Psoas muscle (tissue), 8 donors: ENCODE measurements at places on chromosomes 1 and 21.

GRCh38 chr1:97711858-97712257, 209.0 kb downstream of the DPYD start:
- DNase-seq, result no peak
- H3K4me1 ChIP-seq, result no peaks in the 10 kb centered on the region
- no peak overlapping the region for H3K27ac ChIP-seq
- H3K4me3 ChIP-seq, result no peak overlapping the region

DNA sequence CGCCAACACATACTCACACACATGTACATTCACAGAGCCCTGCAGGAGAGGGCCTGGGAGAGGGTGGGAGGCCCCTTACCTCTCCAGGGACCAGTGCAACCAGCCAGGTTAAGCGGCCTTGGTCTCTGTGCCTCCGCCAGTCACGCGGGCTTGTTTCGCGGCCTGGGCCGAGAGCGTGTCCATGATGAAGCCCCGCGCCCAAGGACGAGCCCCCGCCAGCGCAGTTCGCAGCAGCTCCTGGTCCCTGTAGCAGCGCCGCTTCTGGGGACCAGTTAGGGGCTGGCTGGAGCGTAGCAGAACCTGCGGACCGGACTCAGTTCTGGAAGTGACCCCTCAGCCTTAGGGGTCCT, 7.3 kb upstream of the FAM167B start:
- peaks cover 5% of the 10 kb centered on the region for H3K4me1 ChIP-seq
- peak; percentile 54 for DNase-seq
- H3K27me3 ChIP-seq, result no peaks in the 10 kb centered on the region
- H3K4me3 ChIP-seq, result peak overlapping the region; percentile 81
- no peaks in the 10 kb centered on the region for H3K36me3 ChIP-seq
- peak overlapping the region; percentile 72 for H3K27ac ChIP-seq

DNA sequence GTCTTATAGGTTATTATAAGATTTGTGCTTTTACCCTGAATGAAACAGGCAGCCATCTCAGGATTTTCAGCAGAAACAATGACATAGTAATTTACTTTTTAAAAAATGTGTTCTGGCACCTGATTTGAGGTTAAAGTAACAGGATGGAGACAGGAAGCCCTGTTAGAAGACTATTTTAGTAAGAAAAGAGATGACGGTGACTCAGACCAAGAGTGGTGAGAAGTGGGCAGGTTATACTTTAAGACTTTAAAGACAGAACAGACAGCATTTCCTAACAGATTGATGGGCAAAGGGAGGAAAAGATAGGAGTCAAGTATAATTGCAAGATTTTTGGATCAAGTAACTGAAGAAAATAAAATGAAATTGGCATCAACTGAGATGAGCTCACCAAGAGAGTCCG, 436.8 kb upstream of the NR5A2 start:
- H3K27ac ChIP-seq, result no peak overlapping the region
- H3K4me1 ChIP-seq, result no peaks in the 10 kb centered on the region
- no peaks in the 10 kb centered on the region for H3K36me3 ChIP-seq
- DNase-seq, result no peak

- DNase-seq, result no peak
- H3K27me3 ChIP-seq, result no peaks in the 10 kb centered on the region
Measured at GRCh38 chr1:200410566-200410878, 686 bp upstream of the ZNF281 start.

DNA sequence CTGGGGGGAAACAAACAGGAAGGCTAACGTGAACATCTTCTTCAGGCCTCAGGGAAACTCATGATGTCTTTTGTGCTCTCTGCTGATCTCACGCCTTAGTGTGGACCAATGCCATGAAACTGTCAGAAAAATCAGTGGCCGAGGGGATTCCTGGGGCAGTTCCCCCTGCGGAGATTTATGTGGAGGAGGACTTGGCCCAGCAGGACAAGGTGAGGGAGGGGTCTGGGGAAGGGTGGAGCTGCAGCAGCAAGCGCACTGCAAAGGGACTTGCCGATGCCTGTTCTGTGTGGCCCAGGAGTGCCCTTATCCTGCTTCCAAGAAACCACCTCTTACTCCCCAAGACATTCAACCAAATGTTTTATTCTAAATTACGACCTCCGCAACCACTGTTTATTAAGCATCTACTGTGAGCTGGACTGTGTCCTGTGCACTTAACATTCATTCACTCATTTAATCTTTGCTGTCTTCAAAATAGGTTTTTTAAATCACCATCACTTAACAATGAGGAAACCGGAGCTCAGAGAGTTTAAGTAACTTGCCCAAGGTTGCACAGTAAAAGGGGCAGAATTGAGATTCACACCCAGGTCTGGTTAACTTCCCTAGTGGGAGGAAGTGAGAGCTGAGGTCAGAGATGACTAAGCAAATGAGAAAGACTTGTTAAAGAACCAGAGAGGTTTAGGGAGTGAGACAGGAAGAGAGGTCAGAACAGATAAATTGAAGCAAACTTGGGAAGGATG, 49.7 kb downstream of the FHAD1 start:
- no peaks in the 10 kb centered on the region for H3K27me3 ChIP-seq
- no peaks in the 10 kb centered on the region for H3K36me3 ChIP-seq
- no peaks in the 10 kb centered on the region for H3K4me1 ChIP-seq
- H3K27ac ChIP-seq, result no peak overlapping the region
- DNase-seq, result no peak

GRCh38 chr1:121519042-121519755, 334.4 kb downstream of the SRGAP2C start:
- no peaks in the 10 kb centered on the region for H3K36me3 ChIP-seq
- H3K27ac ChIP-seq, result no peak overlapping the region
- peak overlapping the region; percentile 46 for H3K4me3 ChIP-seq
- no peaks in the 10 kb centered on the region for H3K4me1 ChIP-seq

DNA sequence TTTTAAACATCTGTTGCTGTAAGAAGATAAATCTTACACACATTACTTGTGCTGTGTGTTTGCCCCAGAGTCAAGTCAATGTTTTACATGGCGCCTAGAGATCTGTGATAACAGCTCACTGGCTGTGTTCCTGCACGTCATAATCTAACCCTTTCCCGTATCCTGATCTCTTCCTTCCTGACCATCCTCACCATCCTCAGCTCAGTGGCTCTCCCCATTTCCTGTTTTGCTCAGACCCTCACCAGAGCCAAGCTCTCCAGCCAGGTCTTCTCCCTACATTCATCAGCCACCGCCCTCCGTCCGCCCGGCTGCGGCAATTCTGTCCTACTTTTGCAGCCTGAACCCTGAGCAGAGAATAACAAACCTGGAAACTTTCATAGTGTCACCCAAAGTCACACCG, 824.7 kb downstream of the USP25 start:
- no peak for DNase-seq
- no peaks in the 10 kb centered on the region for H3K27me3 ChIP-seq
- H3K36me3 ChIP-seq, result no peaks in the 10 kb centered on the region

- peak; percentile 27 for DNase-seq
- peaks cover 19% of the 10 kb centered on the region for H3K36me3 ChIP-seq
- peaks cover 15% of the 10 kb centered on the region for H3K4me1 ChIP-seq
- H3K27me3 ChIP-seq, result no peaks in the 10 kb centered on the region
Measured at GRCh38 chr1:226364514-226364899, 43.4 kb downstream of the PARP1 start.

- H3K4me3 ChIP-seq, result no peak overlapping the region
- no peaks in the 10 kb centered on the region for H3K27me3 ChIP-seq
- no peak for DNase-seq
- H3K36me3 ChIP-seq, result peaks cover 14% of the 10 kb centered on the region
- no peak overlapping the region for H3K27ac ChIP-seq
- no peaks in the 10 kb centered on the region for H3K4me1 ChIP-seq
Measured at GRCh38 chr1:26761217-26761616, 26.5 kb upstream of the PIGV start.

DNA sequence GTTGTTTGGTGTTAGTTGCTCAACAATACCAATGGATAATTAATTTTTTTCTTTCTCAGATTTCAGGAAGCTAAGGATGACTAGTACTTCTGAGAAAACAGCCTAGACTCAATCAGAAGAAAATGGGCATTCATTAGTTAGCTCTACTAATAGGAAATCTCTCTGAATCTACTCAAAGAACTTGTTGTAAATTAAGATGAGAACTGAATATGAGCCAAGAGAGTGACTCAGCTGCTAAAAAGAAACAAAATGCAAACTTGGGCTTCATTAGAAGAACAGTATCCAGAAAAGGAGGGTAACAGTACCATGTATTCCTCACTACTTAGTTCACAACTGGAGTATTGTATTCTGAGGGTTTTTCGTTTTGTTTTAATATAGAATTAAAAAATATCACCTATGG, 12.5 kb downstream of the FOXJ3 start:
- peak overlapping the region; percentile 81 for H3K27ac ChIP-seq
- peaks cover 89% of the 10 kb centered on the region for H3K4me1 ChIP-seq
- no peak overlapping the region for H3K4me3 ChIP-seq
- H3K36me3 ChIP-seq, result no peaks in the 10 kb centered on the region
- no peaks in the 10 kb centered on the region for H3K27me3 ChIP-seq
- DNase-seq, result no peak

- H3K4me1 ChIP-seq, result no peaks in the 10 kb centered on the region
- no peak overlapping the region for H3K4me3 ChIP-seq
- DNase-seq, result no peak
- H3K27me3 ChIP-seq, result no peaks in the 10 kb centered on the region
- no peaks in the 10 kb centered on the region for H3K36me3 ChIP-seq
- H3K27ac ChIP-seq, result no peak overlapping the region
Measured at GRCh38 chr1:76713535-76713934, 153.7 kb upstream of the ST6GALNAC5 start.

DNA sequence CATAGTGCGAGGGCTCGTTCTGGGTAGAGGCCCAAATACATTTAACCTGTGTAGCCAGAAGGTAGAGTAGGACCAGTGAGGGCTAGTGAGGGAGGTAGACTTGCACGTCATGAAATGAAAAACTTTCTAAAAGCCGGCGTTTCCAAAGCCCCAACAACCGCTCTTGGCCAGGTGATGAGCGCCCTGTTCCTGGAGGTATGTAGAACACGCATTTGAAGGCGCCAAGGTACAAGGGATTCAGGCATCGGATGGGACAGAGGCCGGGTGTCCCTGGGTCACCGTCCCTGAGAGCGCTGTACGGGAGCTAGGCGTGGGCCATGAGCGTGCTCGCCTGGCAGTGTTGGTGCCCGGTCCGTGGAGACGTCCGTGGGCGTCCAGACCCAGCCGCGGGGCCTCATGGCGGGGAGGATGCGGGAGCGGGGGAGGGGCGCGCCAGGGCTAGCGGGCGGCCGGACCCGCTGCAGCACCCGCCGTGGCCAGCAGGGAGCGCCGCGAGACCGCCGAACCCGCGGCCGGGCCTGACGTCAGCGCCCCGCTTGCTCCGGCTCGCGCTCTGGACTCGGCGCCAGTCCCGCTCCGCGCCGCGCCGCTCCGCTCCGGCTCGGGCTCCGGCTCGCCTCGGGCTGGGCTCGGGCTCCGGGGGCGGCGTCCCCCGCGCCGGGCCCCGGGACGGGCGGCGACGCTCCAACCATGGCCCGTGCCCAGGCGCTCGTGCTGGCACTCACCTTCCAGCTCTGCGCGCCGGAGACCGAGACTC, at the start of gene PTPRU:
TSS of gene PTPRU (plus strand) at position 568 of the 757 bp plus-strand sequence. CDS start at position 691, 123 bp downstream.
- H3K27me3 ChIP-seq, result no peaks in the 10 kb centered on the region
- peak within 1 kb of the TSS; percentile 84 for H3K27ac ChIP-seq
- peaks cover 6% of the 10 kb centered on the region for H3K4me1 ChIP-seq
- H3K36me3 ChIP-seq, result no peaks in the 10 kb centered on the region

- no peak overlapping the region for H3K27ac ChIP-seq
- H3K4me1 ChIP-seq, result no peaks in the 10 kb centered on the region
- H3K36me3 ChIP-seq, result no peaks in the 10 kb centered on the region
- no peak for DNase-seq
- no peaks in the 10 kb centered on the region for H3K27me3 ChIP-seq
Measured at GRCh38 chr1:147849098-147849895, 53.3 kb upstream of the GJA8 start.

DNA sequence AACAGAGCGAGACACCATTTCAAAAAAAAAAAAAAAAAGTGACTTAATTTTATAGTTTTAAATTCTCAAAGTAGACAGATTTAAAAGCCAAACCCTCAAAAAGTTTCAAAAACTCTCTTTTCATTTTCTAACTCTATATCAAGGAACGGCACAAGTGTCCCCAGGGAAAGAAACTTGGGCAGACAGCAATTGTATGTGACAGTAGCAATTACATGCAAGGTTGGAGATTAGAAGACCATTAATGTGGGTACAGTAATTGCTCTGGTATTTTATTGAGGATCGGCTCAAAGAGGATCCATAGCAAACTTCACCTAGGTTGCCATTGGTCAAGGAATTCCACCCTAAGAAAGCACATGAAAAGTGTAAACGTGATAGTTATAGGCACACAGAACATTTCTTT, 46.2 kb downstream of the ACBD6 start:
- DNase-seq, result no peak
- H3K27ac ChIP-seq, result no peak overlapping the region
- H3K4me3 ChIP-seq, result no peak overlapping the region
- no peaks in the 10 kb centered on the region for H3K27me3 ChIP-seq
- H3K4me1 ChIP-seq, result no peaks in the 10 kb centered on the region
- H3K36me3 ChIP-seq, result no peaks in the 10 kb centered on the region

- DNase-seq, result no peak
- no peaks in the 10 kb centered on the region for H3K36me3 ChIP-seq
- H3K4me1 ChIP-seq, result no peaks in the 10 kb centered on the region
- no peak overlapping the region for H3K4me3 ChIP-seq
- H3K27me3 ChIP-seq, result no peaks in the 10 kb centered on the region
- H3K27ac ChIP-seq, result no peak overlapping the region
Measured at GRCh38 chr1:245598524-245599305, 443.9 kb downstream of the KIF26B start.

GRCh38 chr1:248804771-248805681, 20.7 kb downstream of the SH3BP5L start:
- H3K36me3 ChIP-seq, result no peaks in the 10 kb centered on the region
- no peaks in the 10 kb centered on the region for H3K4me1 ChIP-seq
- peaks cover 3% of the 10 kb centered on the region for H3K27me3 ChIP-seq
- DNase-seq, result no peak

DNA sequence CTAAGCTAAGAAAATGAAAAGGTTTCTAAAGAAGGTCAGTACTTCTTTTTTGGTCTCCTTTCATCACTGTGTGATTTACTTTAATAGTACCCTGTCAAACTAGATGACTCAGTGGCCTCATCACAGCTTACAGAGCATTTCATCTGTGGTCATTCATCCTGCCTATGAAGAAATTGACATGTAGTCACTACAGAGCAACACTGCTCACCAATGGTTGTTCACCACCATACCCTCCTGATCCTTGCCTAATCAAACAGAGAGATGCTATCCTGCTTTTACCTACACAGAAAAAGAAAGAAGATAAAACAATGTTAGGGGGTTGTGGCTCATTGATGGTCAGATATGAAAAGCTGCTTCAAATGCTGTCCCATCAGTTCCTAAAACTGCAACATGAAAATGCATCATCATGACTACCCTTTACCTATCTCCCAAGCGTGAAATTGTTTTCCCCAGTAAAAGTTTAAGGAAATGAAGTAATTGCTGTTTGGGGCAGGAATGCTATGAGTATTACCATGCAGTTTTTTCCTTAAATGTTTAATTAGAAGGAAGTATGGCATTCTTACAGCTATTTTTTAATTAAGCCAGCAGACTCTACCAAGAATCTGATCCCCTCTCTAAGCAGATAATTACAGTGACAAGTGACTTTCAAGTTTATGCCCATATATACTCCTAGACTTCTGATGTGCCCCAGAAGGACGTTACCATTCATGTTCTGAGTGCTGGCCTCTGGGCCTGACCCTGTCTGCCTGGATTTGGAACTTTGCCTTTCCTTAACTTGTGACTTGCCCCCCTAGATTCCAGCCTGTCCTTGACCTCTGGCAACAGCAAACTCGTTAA, 46.1 kb upstream of the FBXO28 start:
- no peaks in the 10 kb centered on the region for H3K36me3 ChIP-seq
- DNase-seq, result no peak
- no peak overlapping the region for H3K27ac ChIP-seq
- H3K4me3 ChIP-seq, result no peak overlapping the region
- H3K4me1 ChIP-seq, result no peaks in the 10 kb centered on the region

- H3K4me3 ChIP-seq, result no peak overlapping the region
- DNase-seq, result no peak
- H3K36me3 ChIP-seq, result no peaks in the 10 kb centered on the region
- no peak overlapping the region for H3K27ac ChIP-seq
Measured at GRCh38 chr21:39616211-39616772, 3.6 kb downstream of the B3GALT5 start.
